Subcutaneous preadipocyte (primary cell): ENCODE measurements at places on chromosomes 4 and X. TPM values are rescaled to one million over a fixed set of nuclear protein-coding genes. Genes with fewer than 3 reads are reported as not detected.

Gene GYPE
- 0.73 and 3.3 TPM in 2 replicates for total RNA-seq

Gene PRKG2
- total RNA-seq = 2.2 and 2.9 TPM in 2 replicates

Gene BTK
- total RNA-seq = not detected in 2 replicates

Gene IL1RAPL1
- total RNA-seq = 0.37 and 0.39 TPM in 2 replicates

Gene ZNF157
- not detected in 2 replicates for total RNA-seq

Gene COX7B2
- total RNA-seq = not detected in 2 replicates

Gene TAB3
- 9.9 and 10.9 TPM in 2 replicates for total RNA-seq

Gene NHS
- total RNA-seq = 0.98 and 2.2 TPM in 2 replicates

Gene HSFX1
- 0.59 and 0.73 TPM in 2 replicates for total RNA-seq

Gene TLR10
- under 0.01 TPM in 1 of 2 replicates, not detected in the other for total RNA-seq

Gene PLK4
- total RNA-seq = 9.6 and 16.2 TPM in 2 replicates

Gene KLKB1
- total RNA-seq = 0.37 TPM in 1 of 2 replicates, not detected in the other

Gene CCDC149
- 4.1 and 4.4 TPM in 2 replicates for total RNA-seq

Gene FAM9B
- total RNA-seq = not detected in 2 replicates

Gene TEC
- 1.5 and 1.6 TPM in 2 replicates for total RNA-seq

Gene P2RY10
- not detected in 2 replicates for total RNA-seq

Gene VCX3A
- not detected in 2 replicates for total RNA-seq
